ENCODE measurements at places on chromosomes 3 and 15. TPM values are rescaled to one million over a fixed set of nuclear protein-coding genes. Genes with fewer than 3 reads are reported as not detected.

- DNase-seq: no peak
- H3K27ac ChIP-seq: no peak overlapping the region
- no peaks in the 10 kb centered on the region for H3K4me1 ChIP-seq
Measured at GRCh38 chr3:42590989-42591756, 513 bp downstream of the SS18L2 start.

DPPA2 gene
- polyA plus RNA-seq: not detected

GRCh38 chr3:31984321-31984720, 2.8 kb downstream of the ZNF860 start:
- no peaks in the 10 kb centered on the region for H3K4me1 ChIP-seq
- no peaks in the 10 kb centered on the region for H3K36me3 ChIP-seq
- H3K27ac ChIP-seq: no peak overlapping the region
- H3K27me3 ChIP-seq: peaks cover 36% of the 10 kb centered on the region
- no peak for DNase-seq

DNA sequence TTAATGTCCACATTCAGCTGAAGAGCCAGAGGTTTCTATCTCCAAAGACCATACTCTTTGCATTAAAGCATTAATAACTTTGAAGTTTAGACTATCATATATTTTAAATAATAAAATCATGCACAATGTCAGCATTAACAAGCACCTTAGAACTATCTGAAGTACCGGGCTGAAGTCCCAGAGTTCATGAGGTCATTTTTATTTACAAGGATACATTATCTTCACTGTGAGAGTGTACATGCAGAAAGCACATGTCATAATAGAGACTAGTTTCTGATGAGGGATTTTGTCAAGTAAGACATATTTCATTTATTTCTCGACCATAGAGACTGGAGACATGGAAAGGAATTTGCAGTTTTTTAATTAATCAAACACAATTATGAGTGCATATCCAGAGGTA, 52.4 kb upstream of the SI start:
- H3K27ac ChIP-seq: no peak overlapping the region
- H3K4me3 ChIP-seq: no peak overlapping the region
- no peaks in the 10 kb centered on the region for H3K4me1 ChIP-seq
- H3K27me3 ChIP-seq: no peaks in the 10 kb centered on the region

SPCS1 gene
- polyA plus RNA-seq: 234 TPM
